Vagina (tissue), 2 donors: ENCODE measurements at places on chromosomes 4 and X. TPM values are rescaled to one million over a fixed set of nuclear protein-coding genes. Genes with fewer than 3 reads are reported as not detected.
A peak's percentile ranks its signal among the peaks of the same experiment; 100 is the strongest.

DNA sequence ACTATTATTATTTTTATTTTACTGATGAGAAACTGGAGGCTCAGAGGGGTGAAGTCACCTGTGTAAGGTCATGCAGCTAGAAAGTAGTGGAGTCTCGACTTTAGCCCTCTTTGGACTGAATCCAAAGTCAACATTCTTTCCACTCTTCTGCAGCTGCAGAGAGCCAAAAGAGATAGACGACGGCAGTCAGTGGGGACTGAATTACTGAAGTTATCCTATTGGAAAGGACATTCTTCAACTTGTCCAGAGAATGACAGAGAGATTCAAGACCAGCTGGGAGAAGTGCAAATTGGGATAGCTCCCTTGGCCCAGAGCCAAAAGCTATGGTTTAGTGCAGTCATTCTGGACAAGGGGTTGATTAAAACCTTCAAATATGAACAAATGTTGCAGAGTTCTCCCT, 42.5 kb downstream of the VGLL1 start:
- no peaks in the 10 kb centered on the region for H3K36me3 ChIP-seq
- DNase-seq, result no peak
- no peak overlapping the region for H3K27ac ChIP-seq
- H3K27me3 ChIP-seq, result no peaks in the 10 kb centered on the region
- H3K4me1 ChIP-seq, result no peaks in the 10 kb centered on the region

- no peak for DNase-seq
- no peaks in the 10 kb centered on the region for H3K27me3 ChIP-seq
- H3K36me3 ChIP-seq, result no peaks in the 10 kb centered on the region
- H3K4me3 ChIP-seq, result peak overlapping the region; percentile 85
- H3K27ac ChIP-seq, result peak overlapping the region; percentile 99
Measured at GRCh38 chr4:119626420-119626819, 2.2 kb downstream of the PDE5A start.

Gene TRIM61
- total RNA-seq, result not detected

Gene MAGEB10
- not detected for total RNA-seq

Gene HPSE
- total RNA-seq, result 1.7 TPM

DNA sequence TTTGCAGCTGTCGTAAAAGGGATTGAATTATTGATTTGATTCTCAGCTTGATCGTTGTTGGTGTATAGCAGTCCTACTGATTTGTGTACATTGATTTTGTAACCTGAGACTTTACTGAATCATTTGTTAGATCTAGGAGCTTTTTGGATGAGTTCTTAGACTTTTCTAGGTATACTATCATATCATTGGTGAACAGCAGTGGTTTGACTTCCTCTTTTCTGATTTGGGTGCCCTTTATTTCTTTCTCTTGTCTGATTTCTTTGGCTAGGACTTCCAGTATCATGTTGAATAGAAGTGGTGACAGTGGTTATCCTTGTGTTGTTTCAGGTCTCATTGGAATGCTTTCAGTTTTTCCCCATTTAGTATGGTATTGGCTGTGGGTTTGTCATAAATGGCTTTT, 8.4 kb downstream of the APOOL start:
- no peak overlapping the region for H3K27ac ChIP-seq
- H3K4me3 ChIP-seq, result no peak overlapping the region
- no peaks in the 10 kb centered on the region for H3K27me3 ChIP-seq
- no peak for DNase-seq

DNA sequence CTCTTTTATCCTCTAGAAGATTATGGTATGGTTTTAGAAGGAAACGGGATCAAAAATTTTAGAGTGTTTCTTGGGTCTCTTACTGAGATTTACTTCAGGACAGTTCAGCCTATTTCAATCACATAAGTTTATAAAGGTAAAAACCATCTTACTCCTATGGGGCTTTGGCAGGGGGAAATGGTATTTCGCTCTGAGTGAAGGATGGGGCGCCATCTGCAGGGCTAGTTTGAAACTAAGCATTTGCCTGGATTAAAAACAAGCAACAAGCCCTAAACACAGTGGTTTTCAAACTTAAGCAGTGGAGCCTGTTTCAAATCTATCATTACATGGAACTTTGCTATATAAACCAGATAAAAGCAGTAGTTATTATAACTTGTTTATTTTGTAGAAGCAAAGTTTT, 361.5 kb upstream of the FMR1 start:
- H3K27me3 ChIP-seq, result no peaks in the 10 kb centered on the region
- H3K27ac ChIP-seq, result no peak overlapping the region
- H3K4me3 ChIP-seq, result no peak overlapping the region
- H3K36me3 ChIP-seq, result no peaks in the 10 kb centered on the region
- no peaks in the 10 kb centered on the region for H3K4me1 ChIP-seq
- no peak for DNase-seq

Gene ALPK1
- 32.2 TPM for total RNA-seq

GRCh38 chr4:165198329-165198728, 9.0 kb upstream of the KLHL2 start:
- H3K36me3 ChIP-seq, result no peaks in the 10 kb centered on the region
- H3K4me1 ChIP-seq, result no peaks in the 10 kb centered on the region
- no peak overlapping the region for H3K4me3 ChIP-seq
- no peaks in the 10 kb centered on the region for H3K27me3 ChIP-seq
- DNase-seq, result no peak
- no peak overlapping the region for H3K27ac ChIP-seq

GRCh38 chr4:187491959-187492358, 503.6 kb upstream of the ZFP42 start:
- H3K4me3 ChIP-seq, result no peak overlapping the region
- DNase-seq, result no peak
- no peaks in the 10 kb centered on the region for H3K27me3 ChIP-seq
- H3K36me3 ChIP-seq, result no peaks in the 10 kb centered on the region

Gene IGFBP7
- 716 TPM for total RNA-seq

Gene TCEAL6
- total RNA-seq, result 1.7 TPM
